ENCODE measurements at places on chromosomes 5 and 9.

DNA sequence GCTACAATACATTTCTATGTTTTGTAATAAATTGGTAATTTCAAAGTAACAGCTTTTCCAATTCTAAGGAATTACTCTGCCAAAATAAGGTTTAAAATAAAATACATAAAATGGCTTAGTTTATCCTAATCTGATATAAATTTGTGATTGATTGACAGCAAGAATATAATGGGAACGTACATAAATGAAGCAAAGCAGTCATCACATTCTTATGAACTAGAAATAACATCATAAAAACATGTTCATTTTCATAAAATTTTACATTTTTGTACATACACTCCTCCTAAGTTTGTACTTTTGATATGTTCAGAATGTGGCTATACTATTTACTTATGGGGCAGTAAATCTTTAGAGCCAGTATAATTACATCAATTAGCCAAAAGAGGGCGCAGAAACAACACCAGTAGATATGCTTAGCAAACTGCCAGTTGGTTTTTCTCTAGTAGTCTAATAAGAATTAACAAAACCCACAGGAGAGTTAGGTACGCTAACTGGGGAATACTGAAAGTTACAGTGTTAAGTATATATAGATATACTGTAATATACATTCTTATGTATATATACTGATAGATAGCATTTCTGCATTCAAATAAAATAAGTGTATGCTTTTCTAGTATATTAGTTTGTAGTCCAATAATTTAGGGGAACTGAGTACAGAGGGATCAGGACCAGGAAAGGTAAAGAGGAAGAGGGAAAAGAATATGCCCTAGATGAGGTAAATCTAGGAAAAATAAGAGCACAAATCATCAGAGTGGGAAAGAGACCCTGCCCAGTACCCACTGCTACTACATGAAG, 76.8 kb downstream of the ZDHHC21 start:
- no peak for DNase-seq

GRCh38 chr5:142132916-142133315, 24.3 kb downstream of the NDFIP1 start:
- no peak for DNase-seq

DNA sequence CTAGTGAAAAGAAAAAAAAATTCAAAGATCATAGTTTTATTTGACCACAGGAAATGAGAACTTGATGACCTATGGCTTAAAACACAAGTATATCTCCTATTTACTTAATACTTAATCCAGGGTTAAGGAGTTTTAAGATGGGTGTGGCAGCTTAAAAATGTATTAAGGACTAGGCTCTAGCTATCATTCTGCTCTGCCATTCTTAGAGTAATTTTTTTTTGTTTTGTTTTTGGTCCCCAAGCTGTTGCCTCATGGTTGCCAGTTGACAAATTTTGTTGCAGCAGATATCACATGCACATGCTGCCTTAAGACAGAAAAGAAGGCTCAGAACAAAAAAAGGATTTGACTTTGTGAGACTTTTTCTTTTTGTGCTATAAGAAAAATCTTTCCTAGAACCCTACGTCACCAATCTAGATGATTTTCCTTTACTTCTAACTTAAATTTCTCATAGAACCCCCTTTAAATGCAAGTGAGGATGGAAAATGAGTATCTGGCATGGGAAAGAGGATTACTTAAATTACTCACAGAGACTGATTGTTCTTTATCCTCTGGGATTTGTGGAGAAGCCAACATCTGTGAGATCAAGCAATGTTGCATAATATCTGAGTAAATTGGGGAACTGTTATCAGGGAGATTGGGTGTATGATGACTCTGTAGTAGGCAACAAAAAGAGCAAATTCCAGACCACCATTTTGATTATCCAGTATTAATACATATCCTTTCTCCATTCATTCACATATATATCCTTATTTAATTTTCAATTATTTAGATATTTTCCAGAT, 364.7 kb upstream of the CD180 start:
- DNase-seq, result no peak

DNA sequence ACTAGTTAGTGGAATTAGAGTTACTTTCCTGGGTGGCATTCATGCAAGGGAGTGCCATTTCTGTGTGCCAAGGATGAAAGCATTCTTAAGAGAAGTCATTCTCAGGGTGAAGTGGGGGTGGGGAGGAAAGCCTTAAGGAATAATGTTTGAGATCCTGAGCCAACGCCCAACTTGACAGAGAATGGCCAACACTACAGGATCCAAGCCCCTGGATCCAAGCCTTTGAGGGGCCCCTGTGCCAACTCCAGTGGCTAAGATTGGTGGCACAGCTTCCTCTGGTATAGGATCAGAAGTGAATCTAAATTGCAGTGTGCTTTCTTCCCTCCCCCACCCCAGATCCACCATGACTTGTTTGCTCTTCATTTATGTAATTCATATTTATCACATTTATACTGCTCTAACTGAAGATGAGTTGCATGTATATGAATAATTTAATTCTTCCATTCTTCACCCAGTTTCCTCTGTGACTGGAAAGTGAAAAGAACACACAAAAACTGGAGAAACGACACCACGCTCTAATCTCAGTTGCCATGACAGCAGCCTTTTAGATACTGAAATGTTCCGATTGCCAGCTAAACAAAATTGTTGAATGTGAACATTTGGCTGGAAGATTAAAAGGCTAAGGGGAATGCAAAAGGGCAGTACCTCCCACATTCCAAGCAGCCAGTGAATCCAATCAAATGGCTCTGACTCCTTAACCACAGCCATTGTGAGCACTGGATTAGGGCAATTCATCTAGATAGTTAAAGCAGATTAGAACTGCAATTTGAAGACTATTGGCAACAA, 4.5 kb downstream of the ZNF608 start:
- DNase-seq, result no peak

GRCh38 chr9:33329117-33329563, 38.8 kb downstream of the NFX1 start:
- DNase-seq, result no peak

GRCh38 chr9:131394464-131395156, 724 bp downstream of the PRRC2B start:
- peak; percentile 61 for DNase-seq

GRCh38 chr5:133902511-133903118, 65.8 kb downstream of the C5orf15 start:
- peak; percentile 90 for DNase-seq

DNA sequence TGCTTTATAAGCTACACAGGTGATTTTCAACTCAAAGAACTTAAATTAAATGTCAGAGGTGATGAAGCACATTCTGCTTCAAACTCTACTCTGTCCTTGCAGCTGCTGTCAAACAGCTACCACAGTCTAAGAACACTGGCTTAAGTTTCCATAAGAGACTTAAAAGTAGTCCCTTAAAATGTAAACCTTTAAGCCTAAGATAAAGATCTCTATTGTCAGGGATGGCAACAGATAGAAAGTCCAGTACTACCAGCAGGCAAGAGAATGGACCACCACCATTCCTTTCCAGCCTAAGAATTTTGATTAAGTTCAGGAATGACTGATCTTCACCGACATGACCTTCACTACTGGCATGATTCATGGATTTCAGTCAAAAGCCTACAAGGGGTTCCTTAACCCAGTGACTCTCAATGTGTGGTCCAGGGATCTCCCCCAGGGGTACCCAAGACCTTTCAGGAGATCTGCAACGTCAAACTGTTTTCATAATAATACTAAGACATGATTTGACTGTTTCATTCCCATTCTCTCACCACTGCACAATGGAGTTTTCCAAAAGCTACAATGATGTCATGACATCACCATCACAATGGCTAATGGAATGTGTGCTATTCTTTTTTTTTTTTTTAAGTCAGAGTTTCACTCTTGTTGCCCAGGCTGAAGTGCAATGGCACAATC, 41.1 kb upstream of the PLPP6 start:
- DNase-seq, result no peak

GRCh38 chr9:126773004-126773607, 31.7 kb upstream of the ZBTB43 start:
- DNase-seq, result peak; percentile 60

DNA sequence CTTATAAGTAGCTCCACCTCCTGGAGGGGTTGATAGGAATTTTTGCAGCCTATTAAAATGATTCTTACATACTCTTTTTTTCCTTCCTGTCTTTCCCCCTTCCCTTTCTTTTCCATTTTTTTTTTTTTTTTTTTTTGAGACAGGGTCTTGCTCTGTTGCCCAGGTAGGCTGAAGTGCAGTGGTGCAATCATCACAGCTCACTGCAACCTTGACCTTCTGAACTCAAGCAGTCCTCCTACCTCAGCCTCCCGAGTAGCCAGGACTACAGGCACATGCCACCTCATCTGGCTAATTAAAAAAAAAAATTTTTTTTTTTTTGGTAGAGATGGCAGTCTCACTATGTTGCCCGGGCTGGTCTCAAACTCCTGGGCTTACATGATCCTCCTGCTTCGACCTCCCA, 4.3 kb upstream of the TBC1D2 start:
- DNase-seq, result no peak

- no peak for DNase-seq
These were observed 4.1 kb downstream of the TESK1 start for GRCh38 chr9:35609001-35609819.

GRCh38 chr9:137373611-137373980, 49.4 kb downstream of the EXD3 start:
- DNase-seq, result peak; percentile 68

- peak; percentile 49 for DNase-seq
These were observed 132.1 kb downstream of the AP3B1 start for GRCh38 chr5:78162253-78162862.

DNA sequence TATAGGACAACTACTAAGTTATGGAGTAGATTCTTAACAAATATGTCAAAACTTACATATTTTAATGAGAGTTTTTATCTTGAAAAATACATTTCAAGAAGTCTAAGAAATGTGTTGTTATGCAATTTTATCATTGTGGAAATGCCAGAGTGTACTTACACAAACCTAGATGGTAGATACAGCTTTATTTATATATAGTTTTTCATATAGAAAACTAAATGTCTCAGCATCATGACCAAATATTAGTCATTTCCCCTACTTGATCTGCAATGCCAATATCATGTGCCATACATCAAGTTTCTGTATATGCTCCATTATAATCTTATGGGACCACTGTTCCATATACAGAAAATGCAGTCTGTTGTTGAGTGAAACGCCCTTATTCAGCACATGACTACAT, 28.7 kb downstream of the CAST start:
- no peak for DNase-seq

- DNase-seq, result no peak
These were observed 51.9 kb downstream of the TGFBI start for GRCh38 chr5:136080483-136081216.

DNA sequence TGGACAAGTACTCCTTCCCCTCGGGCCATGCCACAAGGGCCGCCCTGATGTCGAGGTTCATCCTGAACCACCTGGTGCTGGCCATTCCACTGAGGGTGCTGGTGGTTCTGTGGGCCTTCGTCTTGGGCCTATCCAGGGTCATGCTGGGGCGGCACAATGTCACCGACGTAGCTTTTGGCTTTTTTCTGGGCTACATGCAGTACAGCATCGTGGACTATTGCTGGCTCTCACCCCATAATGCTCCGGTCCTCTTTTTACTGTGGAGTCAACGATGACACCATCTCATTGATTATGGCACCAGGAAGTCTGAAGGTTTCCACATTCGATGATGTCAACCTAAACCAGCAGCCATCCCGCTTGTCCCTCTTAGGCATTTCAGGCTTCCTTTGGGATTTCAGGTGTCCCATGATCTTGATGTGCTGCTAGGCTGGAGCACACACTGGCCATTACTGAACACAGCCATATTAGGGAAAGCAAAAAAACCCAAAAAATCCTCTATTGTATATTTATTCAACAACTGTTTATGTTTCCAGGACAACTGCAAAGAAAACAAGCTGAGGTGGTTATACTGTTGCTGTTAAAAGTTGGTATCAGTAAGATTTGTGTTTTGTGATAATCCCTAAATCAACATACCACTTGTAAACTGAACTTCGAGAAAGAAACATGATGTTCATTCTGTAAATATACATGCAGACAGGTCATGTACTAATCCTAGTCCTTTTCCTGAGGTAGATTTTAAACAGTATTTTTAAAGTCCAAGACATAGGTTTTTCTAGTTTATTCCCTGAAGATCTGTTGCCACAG, 1.1 kb downstream of the PLPP6 start:
- no peak for DNase-seq

DNA sequence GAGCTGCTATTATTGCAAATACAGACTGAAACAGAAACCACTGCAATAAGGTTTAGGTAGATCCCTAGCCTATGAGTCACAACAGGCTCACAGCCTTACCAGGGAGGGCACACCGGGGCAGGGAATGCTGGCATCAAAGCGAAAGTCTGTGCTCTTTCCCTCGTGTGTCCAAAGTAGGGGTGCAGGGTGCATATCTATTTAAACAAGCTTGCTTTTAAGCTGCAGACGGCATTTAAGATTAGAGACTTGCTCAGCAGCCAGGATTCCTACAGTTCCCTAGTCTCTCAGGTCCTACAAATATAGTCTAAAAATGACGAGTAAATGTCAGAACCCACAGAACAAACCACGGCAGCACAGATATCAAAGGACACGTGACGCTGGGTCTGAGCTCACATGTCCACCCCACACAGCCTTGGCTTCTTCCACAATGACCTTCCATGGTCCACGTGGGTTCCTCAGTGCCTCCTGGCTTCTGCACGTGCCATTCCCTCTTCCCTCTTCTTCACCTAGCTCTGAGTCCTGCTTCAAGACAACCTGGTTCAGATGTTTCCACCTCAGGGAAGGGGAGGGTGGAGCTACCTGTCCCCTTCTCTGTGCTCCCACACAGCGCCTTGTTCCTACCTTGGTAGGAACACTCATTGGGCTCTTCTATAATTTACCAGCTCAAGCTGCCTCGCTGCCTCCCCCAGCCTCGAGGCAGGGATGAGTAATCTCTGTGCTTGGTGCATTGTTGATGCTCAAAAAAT, 193.2 kb downstream of the MAPKAP1 start:
- no peak for DNase-seq

GRCh38 chr9:117734523-117735314, 30.5 kb downstream of the TLR4 start:
- DNase-seq, result no peak

- no peak for DNase-seq
These were observed 1.9 kb downstream of the DPM2 start for GRCh38 chr9:127935765-127936221.

DNA sequence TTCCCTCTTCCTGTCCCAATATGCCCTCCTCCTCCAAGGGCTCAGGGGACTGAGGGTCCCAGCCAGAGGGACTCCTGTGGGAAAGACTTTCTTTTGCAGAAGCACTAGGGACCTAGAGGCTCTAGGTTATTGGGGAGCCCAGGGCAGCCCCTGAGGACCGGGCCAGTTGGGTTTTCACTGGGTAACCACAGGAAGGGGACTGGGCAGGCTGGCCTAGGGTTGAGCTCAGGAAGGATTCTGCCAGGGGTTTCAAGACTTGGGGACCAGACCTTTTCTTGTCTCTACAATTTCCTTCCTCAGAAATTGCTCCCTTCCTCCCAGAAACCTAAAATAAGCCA, 24.4 kb upstream of the HMCN2 start:
- no peak for DNase-seq

Measured in BE2C (cell line).